Pancreas (tissue), 10 donors: ENCODE measurements at places on chromosomes 2 and 18. TPM values are rescaled to one million over a fixed set of nuclear protein-coding genes. Genes with fewer than 3 reads are reported as not detected.

- no peak for DNase-seq
These were observed 17.9 kb downstream of the STK17B start for GRCh38 chr2:196153480-196153879.

DNA sequence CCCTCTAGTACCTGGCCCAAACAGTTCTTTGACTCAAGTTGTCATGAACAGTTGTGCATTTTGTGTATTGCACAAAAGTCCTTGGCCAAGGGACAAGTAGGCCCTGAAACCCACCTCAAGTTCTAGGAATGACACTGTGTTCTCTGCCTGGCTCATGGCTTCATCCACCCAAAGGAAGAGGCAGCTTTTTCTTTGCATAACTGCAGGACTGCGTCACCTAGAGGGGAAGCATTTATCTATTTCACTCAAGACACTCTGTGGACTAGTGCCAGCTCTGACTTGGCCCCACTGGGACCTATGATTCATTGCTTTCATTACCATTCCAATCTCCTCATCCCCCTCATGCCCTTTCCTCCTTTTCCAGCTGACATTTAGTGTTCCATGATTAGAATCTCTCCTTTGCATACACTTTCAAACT is 119.3 kb upstream of the SIX2 start:
- DNase-seq, result no peak

DNA sequence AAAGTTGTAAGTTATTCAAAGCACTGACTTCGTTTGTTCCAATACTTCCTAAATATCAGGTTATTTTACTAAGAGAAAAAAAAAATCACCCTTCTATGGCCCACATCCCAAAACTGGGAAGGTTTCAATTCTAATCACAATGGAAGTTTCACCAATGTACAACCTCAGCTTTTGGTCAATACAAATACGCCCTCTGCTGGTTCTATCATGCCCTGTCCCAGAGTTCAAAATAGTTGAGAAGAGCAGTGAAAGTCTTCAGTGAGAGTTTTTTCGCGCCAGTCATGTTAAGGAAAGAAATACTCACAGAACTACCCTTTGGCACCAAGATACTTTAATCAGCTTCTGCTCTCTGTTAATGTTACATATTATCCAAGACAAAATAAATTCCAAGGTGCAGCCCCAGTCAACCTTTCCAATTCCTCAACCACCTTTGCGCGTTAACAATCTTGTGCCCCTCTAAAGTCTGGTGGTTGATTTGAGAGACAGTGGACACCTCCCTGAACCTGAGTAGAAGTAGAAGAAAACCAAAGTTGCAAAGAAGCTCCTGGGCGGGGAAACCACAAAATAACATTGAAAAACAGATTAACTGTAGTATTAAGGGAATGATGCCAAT is 59.9 kb downstream of the SUMO1 start:
- peak; percentile 59 for DNase-seq

GRCh38 chr2:46495231-46496030 is 16.1 kb downstream of the TMEM247 start:
- no peak for DNase-seq

DNA sequence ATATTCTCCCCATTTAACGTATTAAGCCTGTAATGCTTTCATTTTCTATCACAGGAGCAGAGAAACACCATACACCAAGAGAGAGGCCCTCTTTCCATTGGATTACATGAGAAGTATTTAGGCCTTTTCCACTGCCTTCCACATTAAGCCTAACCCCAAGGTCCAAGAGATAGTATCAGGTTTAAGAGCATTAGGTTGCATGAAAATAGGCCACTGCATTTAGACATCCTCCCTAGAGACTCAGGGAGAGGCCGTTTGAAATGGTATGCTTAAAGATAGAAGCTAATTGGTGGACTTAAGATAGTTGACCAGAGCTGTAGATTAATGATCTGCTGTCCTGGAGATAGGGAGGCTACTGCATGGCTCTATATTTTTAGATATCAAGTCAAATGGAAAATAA is 128.5 kb upstream of the PTPRM start:
- no peak for DNase-seq

The TUBB6 gene
- 27.8 TPM for total RNA-seq
